ENCODE measurements at places on chromosomes 3 and 15. TPM values are rescaled to one million over a fixed set of nuclear protein-coding genes. Genes with fewer than 3 reads are reported as not detected.

- no peak for DNase-seq
Measured at GRCh38 chr3:140760324-140761075, 82.6 kb downstream of the TRIM42 start.

- DNase-seq, result no peak
Measured at GRCh38 chr3:11734-12133, 184.8 kb upstream of the CHL1 start.

- DNase-seq, result no peak
Measured at GRCh38 chr15:95940431-95940985, 390.0 kb upstream of the NR2F2 start.

GRCh38 chr15:72220687-72221086 is 10.3 kb downstream of the PKM start:
- no peak for DNase-seq

- DNase-seq, result no peak
Measured at GRCh38 chr3:125165189-125165947, 47.2 kb downstream of the SLC12A8 start.

- no peak for DNase-seq
Measured at GRCh38 chr3:882533-882932, 210.3 kb upstream of the CNTN6 start.

GRCh38 chr15:39830166-39830565 is 47.5 kb upstream of the FSIP1 start:
- DNase-seq, result no peak

Gene GP9
- not detected for total RNA-seq

Gene WNT7A
- 0.91 TPM for total RNA-seq

Gene ZDHHC19
- total RNA-seq, result not detected

Gene LAMB2
- 200 TPM for total RNA-seq

Gene CHRM5
- not detected for total RNA-seq

Measured in esophagus squamous epithelium (tissue), 5 donors.